ENCODE measurements at places on chromosomes 11 and 22. TPM values are rescaled to one million over a fixed set of nuclear protein-coding genes. Genes with fewer than 3 reads are reported as not detected.
A peak's percentile ranks its signal among the peaks of the same experiment; 100 is the strongest.

GRCh38 chr11:78039919-78040671 lies 17.0 kb upstream of the KCTD14 start:
- no peaks in the 10 kb centered on the region for H3K36me3 ChIP-seq
- H3K4me1 ChIP-seq = 0 out of 2 replicates have a peak, but pooled peaks cover 4% of the 10 kb centered on the region
- no peaks in the 10 kb centered on the region for H3K27me3 ChIP-seq
- no peak overlapping the region for H3K4me3 ChIP-seq
- no peak for DNase-seq

- no peaks in the 10 kb centered on the region for H3K36me3 ChIP-seq
- DNase-seq = no peak
- no peaks in the 10 kb centered on the region for H3K4me1 ChIP-seq
These were observed 583.9 kb upstream of the LRRC4C start for GRCh38 chr11:42043312-42043711.

DNA sequence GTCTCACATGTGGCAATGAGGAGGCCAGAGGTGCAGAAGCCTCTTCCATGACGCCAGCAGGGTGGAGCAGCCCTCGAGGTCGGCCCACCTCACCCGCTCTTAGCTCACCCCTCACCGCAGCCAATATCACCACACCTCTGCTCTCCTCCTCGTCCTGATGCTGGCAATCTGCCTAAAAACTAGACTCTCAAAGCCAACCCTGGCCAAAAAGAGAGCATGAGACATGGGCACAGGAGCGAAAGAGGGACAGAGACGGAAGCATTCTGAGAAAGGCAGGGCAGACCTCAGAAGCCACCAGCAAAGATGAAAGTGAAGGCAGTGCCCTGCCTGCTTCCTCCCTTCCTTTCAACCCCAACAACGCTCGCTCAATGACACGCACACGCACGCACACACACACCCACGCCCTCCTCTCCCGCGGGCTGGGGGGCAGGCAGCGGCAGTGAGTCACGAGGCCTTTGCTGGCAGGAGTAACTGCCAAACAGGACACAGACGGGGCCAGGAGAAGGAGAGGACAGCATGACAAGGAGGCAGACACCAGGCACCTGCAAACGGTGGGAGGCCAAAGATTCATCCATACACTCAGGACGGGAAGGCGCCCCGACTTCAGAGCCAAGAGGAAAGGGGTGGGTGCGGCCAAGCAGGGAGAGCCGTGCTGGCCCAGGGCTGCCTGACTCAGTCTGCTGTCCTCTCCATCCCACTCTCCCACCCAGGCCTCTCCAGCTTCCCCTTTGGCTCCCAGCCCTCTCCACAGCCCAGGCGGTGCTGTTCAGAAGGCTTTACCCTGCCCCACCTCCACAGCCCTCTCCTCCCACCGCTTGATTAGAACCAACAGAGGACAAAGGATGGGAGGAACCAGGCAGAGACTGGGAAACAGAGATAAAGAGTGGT lies 11.4 kb downstream of the IGSF9B start:
- no peaks in the 10 kb centered on the region for H3K27me3 ChIP-seq
- DNase-seq = no peak
- H3K4me1 ChIP-seq = peaks cover 10% of the 10 kb centered on the region
- no peak overlapping the region for H3K27ac ChIP-seq
- H3K36me3 ChIP-seq = no peaks in the 10 kb centered on the region

GRCh38 chr11:66637557-66638176 lies 836 bp upstream of the RBM4 start:
- H3K27me3 ChIP-seq = no peaks in the 10 kb centered on the region
- DNase-seq = no peak
- H3K27ac ChIP-seq = peak overlapping the region; percentile 86
- peaks cover 52% of the 10 kb centered on the region for H3K36me3 ChIP-seq
- H3K4me1 ChIP-seq = peaks cover 9% of the 10 kb centered on the region

DNA sequence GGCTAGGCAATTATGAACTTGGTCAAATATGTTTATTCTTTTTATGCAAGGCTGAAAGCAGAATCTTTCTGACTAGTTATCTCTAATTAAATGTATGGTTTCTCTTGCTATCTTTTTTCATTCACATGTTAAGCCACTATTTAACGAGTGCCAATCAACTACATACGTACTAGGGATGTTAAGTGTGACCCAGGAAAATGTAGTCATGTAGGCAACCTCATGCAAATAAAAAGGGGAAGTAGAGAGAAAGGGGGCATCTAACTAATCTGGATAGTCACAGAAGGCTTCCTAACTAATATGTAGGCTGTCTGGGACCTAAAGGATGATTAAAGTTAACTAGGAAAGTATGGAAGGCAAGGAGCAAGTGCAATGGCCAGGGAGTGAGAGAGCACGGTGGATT lies 23.5 kb downstream of the TBRG1 start:
- no peak overlapping the region for H3K4me3 ChIP-seq
- no peaks in the 10 kb centered on the region for H3K36me3 ChIP-seq
- no peaks in the 10 kb centered on the region for H3K4me1 ChIP-seq
- no peak for DNase-seq
- H3K27ac ChIP-seq = no peak overlapping the region
- H3K27me3 ChIP-seq = no peaks in the 10 kb centered on the region

- no peak overlapping the region for H3K27ac ChIP-seq
- no peaks in the 10 kb centered on the region for H3K27me3 ChIP-seq
- no peaks in the 10 kb centered on the region for H3K36me3 ChIP-seq
- DNase-seq = no peak
- H3K4me3 ChIP-seq = no peak overlapping the region
These were observed 42.2 kb downstream of the PDE2A start for GRCh38 chr11:72631806-72632731.

DNA sequence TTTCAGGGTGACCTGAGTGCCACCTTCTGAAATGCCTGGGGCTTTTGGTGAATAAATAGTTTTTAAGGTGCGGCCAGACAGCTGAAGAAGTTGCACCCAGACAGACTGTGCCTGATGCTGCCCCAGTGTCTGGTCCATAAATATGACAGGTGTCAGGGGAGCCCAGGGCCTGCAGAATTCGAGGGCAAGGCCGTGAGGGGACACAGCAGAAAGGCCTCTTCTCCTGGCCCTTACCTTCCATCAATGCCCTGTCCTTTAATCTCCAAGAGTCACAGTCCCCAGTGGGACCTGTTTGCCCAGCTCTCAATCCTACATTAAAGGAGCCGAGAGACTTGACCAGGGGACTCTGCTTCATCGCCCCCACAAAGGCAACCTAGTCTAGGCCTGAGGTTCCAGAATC lies 45.7 kb downstream of the NAT10 start:
- DNase-seq = no peak
- no peak overlapping the region for H3K4me3 ChIP-seq
- H3K36me3 ChIP-seq = peaks cover 23% of the 10 kb centered on the region
- no peaks in the 10 kb centered on the region for H3K27me3 ChIP-seq
- H3K4me1 ChIP-seq = no peaks in the 10 kb centered on the region
- no peak overlapping the region for H3K27ac ChIP-seq

DNA sequence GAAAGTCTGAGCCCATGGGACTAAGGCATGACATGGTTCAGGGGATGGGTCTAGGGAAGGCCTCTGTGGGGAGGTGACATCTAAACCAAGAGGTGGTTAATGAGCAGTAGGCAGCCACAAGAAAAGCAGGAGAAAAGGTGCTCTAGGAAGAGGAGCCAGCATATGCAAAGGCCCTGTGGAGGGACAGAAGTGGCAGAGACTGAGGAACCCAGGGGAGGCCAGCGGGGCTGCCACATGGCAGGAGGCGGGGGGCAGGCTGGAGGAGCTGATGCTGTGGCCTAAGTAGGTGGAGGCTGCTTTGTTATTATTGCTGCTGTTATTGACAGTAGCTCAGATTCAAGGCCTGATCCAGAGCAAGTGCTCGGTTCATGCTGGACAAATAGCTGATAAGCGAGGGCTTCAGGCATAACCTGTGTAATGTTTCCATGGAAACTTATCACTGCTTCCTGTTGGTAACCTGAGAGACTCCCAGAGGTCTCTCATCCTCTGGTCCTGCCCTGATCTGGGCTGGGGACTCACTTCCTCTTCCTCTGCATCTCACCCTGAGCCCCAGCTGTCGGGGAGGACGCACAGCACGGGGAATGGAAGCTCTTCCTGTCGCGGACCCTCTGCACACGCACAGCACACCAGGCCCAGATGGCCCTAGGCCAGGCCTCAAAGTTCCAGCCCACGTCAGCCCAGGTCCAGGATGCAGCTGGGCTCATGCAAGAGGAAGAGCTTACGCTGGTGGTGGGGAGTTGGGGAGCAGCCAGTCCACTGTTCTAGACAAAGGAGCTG lies 75.2 kb upstream of the TP53I11 start:
- H3K4me1 ChIP-seq = peaks cover 16% of the 10 kb centered on the region
- no peak overlapping the region for H3K27ac ChIP-seq
- H3K36me3 ChIP-seq = no peaks in the 10 kb centered on the region
- DNase-seq = no peak

DNA sequence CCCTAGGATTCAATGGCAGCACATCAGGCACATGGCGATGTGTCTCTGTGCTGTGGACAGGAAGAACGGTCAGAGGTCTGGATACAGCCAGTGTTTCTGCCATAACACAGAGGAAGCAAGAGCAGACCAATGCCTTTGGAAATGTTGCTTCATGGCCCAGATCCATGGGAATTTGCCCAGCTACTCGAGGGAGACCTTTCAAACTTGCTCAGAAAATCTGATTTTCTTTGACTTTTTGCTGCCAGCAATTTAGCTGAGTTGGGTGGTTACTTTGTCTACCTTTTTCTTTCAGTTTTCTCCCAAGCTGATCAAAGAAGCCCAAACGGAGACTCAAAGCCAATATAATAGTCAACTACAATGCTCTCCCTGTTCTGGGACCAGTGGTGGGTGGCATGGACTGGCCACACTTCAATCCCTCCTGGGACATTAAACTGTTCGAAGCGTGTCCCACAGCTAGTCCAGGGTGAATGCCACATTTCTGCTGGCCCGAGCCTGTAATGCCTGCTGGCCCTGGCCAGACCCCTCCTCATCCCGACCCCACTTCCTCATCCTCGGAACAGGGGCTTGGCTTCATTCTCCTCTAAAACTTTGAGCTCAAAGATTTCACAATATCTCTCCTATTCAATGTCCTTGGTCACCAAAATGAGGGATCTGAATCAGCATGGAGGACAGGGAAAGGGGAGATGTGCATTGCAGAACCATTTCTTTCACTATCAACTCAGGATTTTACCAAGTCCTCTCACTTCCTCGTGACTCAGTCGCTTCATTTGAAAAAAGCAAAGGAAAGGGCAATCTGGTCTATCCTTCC lies 93.3 kb downstream of the ABTB2 start:
- no peak for DNase-seq
- no peak overlapping the region for H3K4me3 ChIP-seq
- H3K36me3 ChIP-seq = no peaks in the 10 kb centered on the region
- no peak overlapping the region for H3K27ac ChIP-seq
- no peaks in the 10 kb centered on the region for H3K27me3 ChIP-seq

- H3K4me1 ChIP-seq = no peaks in the 10 kb centered on the region
- DNase-seq = no peak
- no peaks in the 10 kb centered on the region for H3K27me3 ChIP-seq
These were observed 3.9 kb upstream of the NUP160 start for GRCh38 chr11:47852053-47852452.

DNA sequence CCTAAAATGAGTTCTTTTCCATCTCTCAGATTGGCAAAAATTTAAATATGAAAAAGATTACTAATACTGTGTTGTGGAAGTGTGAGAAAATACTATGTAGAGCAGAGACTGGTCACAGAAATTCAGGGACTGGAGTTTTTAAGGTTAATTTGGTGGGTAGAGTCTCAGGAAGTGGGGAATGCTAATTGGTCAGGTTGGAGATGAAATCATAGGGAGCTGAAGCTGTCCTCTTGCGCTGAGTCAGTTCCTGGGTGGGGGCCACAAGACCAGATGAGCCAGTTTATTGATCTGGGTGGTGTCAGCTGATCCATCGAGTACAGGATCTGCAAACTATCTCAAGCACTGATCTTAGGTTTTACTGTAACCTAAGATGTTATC lies 29.4 kb upstream of the TMEM86A start:
- no peaks in the 10 kb centered on the region for H3K36me3 ChIP-seq
- no peak for DNase-seq
- H3K27me3 ChIP-seq = peaks cover 1% of the 10 kb centered on the region
- no peak overlapping the region for H3K27ac ChIP-seq
- H3K4me3 ChIP-seq = no peak overlapping the region

GRCh38 chr11:57303280-57303989 lies 21.3 kb downstream of the TNKS1BP1 start:
- peaks cover 26% of the 10 kb centered on the region for H3K36me3 ChIP-seq
- DNase-seq = no peak
- no peak overlapping the region for H3K27ac ChIP-seq
- no peaks in the 10 kb centered on the region for H3K4me1 ChIP-seq
- H3K27me3 ChIP-seq = no peaks in the 10 kb centered on the region
- no peak overlapping the region for H3K4me3 ChIP-seq

GRCh38 chr11:16790486-16791190 lies 52.2 kb downstream of the C11orf58 start:
- H3K4me3 ChIP-seq = no peak overlapping the region
- no peaks in the 10 kb centered on the region for H3K36me3 ChIP-seq
- H3K27me3 ChIP-seq = no peaks in the 10 kb centered on the region
- no peak for DNase-seq
- no peak overlapping the region for H3K27ac ChIP-seq

GRCh38 chr11:121626507-121626875 lies 173.7 kb upstream of the SORL1-AS1 start:
- H3K4me1 ChIP-seq = no peaks in the 10 kb centered on the region
- no peaks in the 10 kb centered on the region for H3K27me3 ChIP-seq
- no peak for DNase-seq

DNA sequence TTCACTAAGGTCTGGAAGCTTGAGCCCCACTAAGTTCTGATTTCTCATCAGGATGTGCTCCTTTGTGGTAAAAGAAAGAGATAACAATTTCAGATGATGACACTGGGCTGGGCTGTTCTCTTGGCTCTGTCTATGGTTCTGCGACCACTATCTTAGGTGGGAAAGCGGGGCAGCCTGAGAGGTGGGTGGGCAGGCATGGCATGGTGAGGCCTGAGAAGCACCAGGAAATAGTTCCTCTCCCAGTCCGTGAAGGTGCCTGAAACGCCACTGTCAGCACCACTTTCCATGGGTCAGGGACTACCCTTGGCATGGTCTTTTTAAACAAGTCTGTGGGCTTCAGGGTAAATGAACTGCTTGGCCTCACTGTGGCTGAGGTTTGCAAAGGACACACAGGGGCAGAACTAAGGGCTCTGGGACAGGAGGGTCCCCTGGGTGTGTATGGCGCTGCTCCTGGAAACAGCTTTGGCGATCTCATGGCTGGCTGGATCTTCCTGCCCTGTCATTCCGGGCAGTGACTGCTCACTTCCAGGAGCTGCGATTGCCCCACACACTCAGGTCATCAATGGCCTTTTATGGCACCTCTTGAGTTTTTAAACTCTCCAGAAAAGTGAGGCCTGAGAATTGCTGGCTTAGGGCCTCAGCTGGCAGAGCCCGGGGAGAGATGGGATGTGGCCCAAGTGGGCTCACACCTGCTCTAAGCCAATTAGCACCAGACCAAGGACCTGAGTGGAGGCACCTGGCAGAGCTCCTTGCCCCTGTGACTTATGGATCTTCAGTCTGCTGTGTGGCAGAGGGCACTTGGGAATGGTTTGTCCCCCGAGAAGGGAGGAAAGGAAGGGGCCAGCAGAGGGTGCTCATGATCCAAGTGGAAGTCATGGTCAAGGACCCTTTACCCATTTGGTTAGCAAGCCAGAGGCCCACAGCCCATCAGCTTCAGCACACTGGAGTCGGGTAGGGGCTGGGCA lies 55.6 kb upstream of the LYVE1 start:
- H3K36me3 ChIP-seq = no peaks in the 10 kb centered on the region
- no peaks in the 10 kb centered on the region for H3K27me3 ChIP-seq
- no peaks in the 10 kb centered on the region for H3K4me1 ChIP-seq
- no peak overlapping the region for H3K4me3 ChIP-seq

Gene ATG2A
- 20.9 TPM for total RNA-seq

Gene MPZL3
- total RNA-seq = 3.9 TPM

Gene RAB39A
- 19.1 TPM for total RNA-seq

Gene ASCC2
- 35.8 TPM for total RNA-seq

Gene SESN3
- 29.8 TPM for total RNA-seq

Gene EI24
- 135 TPM for total RNA-seq

Gene OR51I1
- total RNA-seq = not detected

Gene OR10D3
- total RNA-seq = not detected

Gene TMEM25
- total RNA-seq = 13.7 TPM

Gene CLCF1
- total RNA-seq = 0.57 TPM
